ENCODE measurements at places on chromosomes 5 and 9.

DNA sequence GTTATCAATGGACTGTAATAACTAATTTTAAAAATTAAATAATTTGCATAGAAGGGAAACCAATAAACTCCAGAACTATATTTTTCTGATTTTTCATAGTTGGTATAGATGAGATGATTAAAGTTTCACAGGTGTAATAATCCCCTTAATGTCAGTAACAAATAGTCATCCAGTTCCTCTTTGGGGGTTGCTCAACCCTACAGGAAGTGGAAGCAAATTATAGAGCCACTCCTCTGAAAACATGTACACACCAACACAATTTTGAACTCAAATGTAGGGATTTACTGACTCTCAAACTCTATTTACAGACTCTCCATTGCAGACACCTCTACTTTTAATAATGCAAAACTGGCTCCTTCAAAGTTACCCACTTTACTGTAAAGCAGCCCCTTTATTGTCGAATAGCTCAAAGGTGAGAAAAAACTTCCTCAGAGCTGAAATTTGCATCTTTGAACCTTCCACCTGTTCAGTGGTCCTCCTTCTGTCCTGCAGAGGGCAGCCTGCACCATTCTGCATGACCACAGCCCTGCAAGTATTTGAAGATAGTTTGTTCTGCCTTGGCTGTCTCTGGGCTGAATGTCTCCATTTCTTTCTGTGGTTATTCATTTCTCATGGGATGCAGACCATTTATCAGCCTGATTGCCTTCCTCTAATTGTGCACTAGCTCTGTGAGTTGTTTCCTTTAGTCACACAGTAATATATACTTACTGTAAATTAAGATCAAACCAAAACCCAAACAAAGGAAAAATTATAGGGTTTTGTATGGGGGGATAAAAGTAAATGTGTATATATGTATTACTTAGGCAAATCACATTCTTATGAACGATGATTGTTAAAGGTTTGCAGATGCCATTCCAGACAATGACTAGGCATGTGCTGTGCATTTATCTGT, 383.2 kb upstream of the SGCD start:
- no peaks in the 10 kb centered on the region for H3K4me1 ChIP-seq
- no peak overlapping the region for H3K4me3 ChIP-seq
- DNase-seq, result peak; percentile 61
- no peak overlapping the region for H3K27ac ChIP-seq

DNA sequence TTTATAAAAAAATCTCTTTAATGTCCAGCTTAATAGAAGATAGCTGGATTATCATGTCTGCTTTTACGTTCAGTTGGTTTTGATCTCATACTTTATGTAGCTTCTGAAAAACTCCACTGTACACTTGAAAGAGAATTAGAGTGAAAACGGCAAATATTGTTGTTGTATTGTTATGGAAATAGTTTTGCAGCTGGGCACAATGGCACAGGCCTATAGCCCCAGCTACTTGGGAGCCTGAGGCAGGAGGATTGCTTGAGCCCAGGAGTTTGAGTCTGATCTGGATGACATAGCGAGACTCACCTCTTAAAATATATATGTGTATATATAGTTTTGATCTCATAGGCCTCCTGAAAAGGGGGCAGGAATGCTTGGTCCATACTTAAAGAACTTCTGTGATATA, 67.4 kb upstream of the PRRC1 start:
- peaks cover 4% of the 10 kb centered on the region for H3K36me3 ChIP-seq
- H3K4me3 ChIP-seq, result no peak overlapping the region
- H3K4me1 ChIP-seq, result no peaks in the 10 kb centered on the region

- H3K27me3 ChIP-seq, result no peaks in the 10 kb centered on the region
- no peaks in the 10 kb centered on the region for H3K36me3 ChIP-seq
- H3K4me3 ChIP-seq, result no peak overlapping the region
- DNase-seq, result no peak
- no peaks in the 10 kb centered on the region for H3K4me1 ChIP-seq
Observed at GRCh38 chr5:136811086-136811485, 445.7 kb upstream of the TRPC7 start.

DNA sequence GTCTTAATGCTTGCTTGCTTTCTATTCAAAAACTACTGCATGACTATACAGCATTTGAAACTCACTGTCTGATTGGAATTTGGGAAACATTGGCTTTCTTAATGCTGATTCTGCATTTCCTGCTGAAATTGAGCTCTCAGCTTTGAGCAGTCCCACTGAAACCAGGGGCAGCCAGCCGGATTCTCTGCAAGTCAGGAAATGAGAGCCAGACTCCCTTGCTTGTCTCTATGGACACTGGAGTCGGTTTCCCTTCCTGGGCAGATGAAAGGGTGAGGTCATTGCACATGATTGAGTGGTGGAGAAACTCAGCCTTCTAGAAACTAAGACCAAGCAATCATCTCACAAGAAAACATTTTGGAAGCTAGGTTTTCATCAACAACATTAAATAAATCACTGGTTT, 119.7 kb upstream of the SPATA31C2 start:
- H3K4me1 ChIP-seq, result peaks cover 13% of the 10 kb centered on the region
- H3K4me3 ChIP-seq, result no peak overlapping the region
- H3K27me3 ChIP-seq, result no peaks in the 10 kb centered on the region
- peak overlapping the region; percentile 49 for H3K27ac ChIP-seq
- no peaks in the 10 kb centered on the region for H3K36me3 ChIP-seq

- H3K27me3 ChIP-seq, result no peaks in the 10 kb centered on the region
- no peak overlapping the region for H3K4me3 ChIP-seq
- no peaks in the 10 kb centered on the region for H3K36me3 ChIP-seq
- no peak overlapping the region for H3K27ac ChIP-seq
- no peak for DNase-seq
Observed at GRCh38 chr9:128051932-128052709, 15.0 kb downstream of the NAIF1 start.

DNA sequence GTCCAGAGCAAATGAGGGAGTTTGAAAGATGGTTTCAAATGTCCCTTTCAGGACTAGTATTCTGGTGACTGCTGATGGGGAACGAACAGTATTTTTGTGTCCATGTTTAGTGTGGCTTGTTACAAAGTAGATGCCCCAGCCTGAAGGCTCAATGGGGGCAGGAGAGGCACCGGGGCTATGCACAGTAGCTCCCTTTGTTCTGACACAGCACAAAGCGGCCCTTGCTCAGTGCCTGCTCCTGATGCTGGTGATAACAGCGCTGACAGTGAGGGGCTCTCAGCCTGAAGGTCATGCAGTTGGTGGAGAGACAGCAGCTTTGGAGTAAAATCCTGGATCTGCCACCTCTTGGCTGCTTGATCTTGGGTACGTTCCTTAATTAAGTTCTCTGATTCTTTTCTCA, 188.9 kb downstream of the SLIT3 start:
- H3K27me3 ChIP-seq, result no peaks in the 10 kb centered on the region
- H3K4me3 ChIP-seq, result no peak overlapping the region
- H3K4me1 ChIP-seq, result peaks cover 4% of the 10 kb centered on the region

DNA sequence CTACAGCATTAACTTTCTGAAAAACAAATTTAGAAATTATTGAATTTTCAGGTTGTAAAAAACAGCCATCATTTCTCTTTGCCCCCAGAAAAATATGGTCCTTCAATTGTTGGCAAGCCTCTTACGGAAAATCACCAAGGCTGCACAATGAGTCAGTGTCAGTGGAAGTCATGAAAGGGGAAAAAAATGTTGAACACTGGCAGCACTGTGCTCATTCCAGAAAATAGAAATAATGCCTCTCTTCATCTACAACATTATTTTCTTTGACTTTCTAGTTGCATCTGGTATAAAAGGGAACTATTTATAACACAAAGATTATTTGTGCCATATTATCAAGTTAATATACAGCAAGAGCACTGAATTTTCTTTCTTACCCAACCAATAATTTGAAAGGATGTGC, 26.7 kb upstream of the STK32A start:
- no peaks in the 10 kb centered on the region for H3K27me3 ChIP-seq

Data from spinal cord (tissue), 10 donors.